ENCODE measurements at places on chromosomes 11 and 22.

DNA sequence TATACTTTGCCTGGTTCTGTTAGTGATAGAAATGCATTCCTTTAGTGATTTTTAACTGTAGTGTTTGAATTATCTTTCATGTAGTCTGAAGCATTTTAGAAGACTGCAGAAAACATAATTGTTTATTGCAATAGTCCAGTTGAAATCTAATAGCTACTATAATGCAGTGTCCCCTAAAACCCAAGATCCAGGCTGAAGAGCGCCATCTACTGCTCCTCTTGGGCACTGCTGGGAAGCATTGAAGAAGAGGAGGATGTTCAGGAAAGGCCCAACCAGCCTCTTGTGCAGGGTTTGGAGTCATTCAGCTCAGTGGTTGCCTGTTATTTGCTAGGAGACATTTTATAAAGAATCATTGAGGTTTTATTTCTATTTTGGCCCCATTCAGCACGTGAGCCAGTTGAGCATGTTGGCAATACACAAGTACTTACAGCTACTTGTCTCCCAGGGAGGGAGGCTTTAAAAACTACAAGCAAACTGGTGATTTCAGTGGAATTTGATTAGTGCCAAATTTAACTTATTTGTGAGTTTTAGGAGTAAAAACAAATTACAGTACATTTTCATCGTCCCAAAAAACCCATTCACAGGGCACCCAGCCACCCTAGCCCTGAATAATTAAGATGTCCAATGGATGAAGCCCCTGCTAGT is 74.9 kb upstream of the HORMAD2 start:
- peak; percentile 86 for DNase-seq

DNA sequence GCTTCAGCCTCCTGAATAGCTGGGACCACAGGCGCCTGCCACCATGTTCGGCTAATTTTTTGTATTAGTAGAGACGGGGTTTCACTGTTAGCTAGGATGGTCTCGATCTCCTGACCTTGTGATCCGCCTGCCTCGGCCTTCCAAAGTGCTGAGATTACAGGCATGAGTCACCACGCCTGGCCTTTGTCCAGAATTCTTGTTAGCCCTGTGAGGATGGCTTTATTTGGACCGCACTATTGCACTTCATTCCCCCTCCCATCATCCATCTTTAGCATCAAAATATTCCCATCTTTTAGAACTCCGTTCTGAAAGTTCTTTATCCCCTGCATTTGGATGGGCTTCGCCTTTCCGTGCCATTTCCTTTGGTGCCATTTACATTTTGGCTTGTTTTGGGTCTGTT is 2.6 kb downstream of the SAMM50 start:
- no peak for DNase-seq

DNA sequence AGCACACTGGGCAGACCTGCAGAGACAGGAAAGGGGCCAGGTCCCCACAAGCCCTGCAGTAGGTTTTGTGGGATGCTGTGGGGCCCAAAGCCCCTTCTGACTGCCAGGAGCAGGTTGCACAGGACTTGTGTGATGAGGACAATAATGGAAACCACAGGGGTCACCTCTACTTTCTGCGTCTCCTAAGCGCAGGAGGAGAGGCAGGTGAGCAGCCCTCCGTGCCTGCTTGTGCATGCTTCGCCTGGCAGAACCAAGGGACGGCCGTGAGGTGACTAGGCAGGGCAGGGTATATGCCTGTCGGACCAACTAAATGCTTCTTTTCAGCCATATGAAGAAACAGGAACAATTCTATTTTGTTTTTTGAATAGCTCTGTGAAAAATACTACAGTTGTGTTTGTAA is 77.9 kb upstream of the PITPNB start:
- peak; percentile 36 for DNase-seq

DNA sequence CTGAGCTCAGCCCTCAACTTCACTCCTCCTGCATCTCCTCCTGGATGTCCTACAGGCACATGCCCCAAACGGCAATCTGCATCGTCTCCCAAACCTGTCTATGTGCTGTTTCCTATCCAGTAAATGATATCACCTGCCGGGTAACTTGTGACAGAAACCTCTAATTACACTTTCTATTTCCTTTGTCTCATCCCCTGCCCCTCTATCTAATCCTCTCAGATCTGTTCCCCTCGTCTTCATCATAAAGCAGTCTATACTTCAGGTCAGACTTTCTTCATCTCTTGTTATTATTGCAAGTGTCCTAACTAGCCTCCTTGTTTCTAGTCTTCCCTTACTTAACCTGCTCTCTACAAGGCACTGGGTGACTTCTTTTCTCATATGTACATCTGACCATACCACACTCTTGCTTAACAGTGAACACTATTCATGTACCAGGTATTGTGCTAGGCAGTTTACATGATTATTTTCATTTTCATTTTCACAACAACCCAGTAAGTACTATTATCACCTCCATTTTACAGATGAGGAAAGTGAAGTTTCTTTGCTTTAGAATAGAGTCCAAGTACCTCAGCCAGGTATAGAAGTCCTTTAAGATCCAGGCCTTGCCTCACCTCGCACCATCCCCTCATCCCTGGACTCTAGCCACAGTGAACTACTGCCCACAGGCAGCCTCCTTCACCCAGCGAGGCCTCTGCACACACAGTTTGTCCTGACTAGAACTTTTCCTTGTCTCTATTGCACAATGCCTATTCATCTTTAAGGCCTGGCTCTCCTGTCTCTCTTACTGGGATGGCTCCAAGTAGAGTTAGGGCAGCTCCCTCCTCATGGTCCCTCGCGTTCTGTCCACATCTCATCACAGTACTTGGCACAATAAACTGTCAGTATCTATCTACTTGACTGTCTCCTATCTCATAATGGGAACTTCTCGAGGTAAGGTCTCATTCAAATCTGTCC is 22.1 kb upstream of the UCP3 start:
- DNase-seq: no peak

- no peak for DNase-seq
Observed at GRCh38 chr11:13448876-13449275, 14.1 kb downstream of the BTBD10 start.

Measured in activated effector memory CD4-positive, alpha-beta T cell treated with anti-CD3 and anti-CD28 coated beads, Interleukin-2, amount 50 U/mL, for 16 hours (primary cell).